RWPE2 (cell line): ENCODE measurements at places on chromosomes 2 and 18.

DNA sequence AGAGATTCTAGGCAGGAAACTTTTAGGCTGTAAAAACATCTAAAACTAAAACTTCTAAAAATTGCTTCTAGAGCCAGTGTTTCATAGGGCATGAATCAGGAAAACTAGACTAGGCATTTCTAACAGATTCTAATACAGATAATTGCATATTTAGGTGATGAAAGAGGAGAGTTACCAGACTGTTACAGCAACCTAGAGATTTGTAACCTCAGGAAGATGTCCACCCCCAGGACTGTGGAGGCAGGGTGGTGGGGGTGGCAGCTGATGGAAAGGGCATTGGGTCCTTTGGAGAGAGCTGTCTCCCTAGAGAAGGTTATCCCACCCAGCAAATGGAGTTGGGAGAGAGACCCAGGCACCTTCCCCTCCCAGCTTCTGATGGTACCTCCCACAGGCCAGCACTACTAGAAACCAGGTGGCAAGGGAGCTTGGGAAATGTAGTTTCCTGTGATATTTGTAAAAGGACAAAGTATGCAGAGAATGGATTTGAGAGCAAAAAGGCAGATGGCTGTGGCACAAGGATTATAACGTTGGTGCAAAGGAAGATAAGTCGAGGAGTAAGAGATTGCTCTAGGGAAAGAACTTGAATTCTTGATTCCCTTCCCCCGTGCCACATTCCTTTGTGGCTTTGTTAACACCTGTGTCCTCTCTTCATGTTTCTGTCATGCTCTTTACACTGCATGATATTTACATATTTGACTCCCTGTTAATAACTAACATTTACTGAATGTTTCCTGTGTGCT, 75.6 kb upstream of the MGAT5 start:
- no peak for DNase-seq

- DNase-seq, result no peak
Observed at GRCh38 chr2:3458396-3459184, 60.7 kb downstream of the ADI1 start.

DNA sequence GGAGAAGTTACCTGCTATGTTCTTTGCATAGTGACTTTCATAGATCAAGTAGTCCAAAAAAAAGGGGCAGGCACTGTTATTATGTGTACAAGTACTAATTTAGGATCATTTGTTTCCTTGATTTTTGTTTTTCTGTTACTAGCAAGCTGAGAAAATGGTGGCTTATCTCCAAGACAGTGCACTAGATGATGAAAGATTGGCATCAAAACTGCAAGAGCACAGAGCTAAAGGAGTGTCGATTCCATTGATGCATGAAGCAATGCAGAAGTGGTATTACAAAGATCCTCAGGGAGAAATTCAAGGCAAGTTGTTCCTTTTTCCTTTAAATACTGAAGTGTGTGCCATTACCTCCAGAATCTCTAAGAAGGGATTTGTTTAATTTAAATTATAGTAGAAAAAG, 19.6 kb upstream of the KCNJ13 start:
- DNase-seq, result no peak

DNA sequence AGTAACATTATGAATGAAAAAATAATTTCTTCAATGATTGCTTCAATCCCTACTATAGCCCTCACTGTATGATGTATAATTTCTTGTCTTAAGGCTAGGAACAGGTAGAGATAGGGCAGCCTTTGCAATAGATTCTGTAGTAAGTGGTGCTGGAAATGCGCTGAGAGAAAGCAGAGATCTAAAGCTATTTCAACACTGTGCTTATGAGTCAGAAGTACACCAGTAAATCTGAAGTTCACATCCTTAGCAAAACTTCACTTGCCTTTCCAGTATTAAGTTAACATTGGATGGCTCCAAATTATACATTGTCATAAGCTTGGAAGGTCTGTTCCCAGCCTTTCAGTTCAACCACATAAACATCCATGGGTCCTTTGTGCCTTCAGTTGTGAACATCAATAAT, 178.2 kb upstream of the EPHA4 start:
- no peak for DNase-seq

DNA sequence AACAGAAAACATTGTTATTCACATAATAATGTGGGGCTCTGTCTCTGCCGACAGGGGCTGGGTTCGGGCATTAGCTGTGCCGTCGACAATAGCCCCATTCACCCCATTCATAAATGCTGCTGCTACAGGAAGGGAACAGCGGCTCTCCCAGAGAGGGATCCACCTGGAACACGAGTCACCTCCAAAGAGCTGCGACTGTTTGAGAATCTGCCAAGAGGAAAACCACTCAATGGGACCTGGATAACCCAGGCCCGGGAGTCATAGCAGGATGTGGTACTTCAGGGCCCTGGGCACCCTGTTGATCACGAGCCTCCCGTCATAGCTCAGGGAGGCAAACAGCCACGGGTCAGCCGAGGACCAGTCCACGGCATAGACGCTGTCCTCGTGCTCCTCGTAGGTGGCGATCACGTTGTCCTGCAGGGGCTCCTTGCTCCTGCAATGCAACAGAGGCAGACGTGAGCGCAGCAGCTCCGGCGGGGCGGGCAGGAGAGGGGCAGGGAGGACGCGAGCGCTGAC, 188.5 kb downstream of the EIPR1 start:
- no peak for DNase-seq

GRCh38 chr2:241602720-241603119, 34.2 kb downstream of the THAP4 start:
- DNase-seq, result no peak

DNA sequence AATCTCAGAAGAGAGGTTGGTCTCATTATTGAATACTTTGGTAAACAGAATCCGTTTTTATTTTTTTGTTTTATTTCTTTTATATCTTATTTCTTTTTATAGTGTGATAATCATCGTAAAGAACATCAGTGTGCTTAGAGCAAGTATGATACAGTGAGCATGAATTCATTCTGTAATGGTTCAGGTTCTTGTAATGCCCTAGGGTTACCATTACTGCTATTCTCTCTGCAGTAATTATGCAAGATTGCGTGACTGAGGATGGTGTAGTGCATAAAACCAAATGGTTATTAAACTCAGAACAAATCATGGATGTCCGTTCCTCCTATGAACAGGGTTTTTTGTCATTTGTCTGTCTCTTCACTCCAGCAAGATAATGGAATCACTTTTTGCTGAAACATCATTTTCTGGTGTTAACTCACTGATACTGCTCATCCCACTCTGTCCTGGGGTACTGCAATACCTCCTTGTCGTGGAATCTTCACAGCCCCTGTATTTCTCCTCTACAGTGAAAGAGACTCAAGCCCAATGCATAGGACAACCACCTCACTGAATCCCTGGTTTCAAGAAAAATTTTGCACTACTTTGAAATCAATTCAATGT, 274.8 kb upstream of the ST6GAL2 start:
- no peak for DNase-seq

GRCh38 chr2:118711603-118712002, 135.8 kb downstream of the EN1 start:
- DNase-seq, result no peak
